ENCODE measurements at places on chromosomes 6 and 20.

- no peak for DNase-seq
Observed at GRCh38 chr20:11972478-11972877, 54.8 kb downstream of the BTBD3 start.

GRCh38 chr6:137815692-137816091 is 51.4 kb upstream of the TNFAIP3 start:
- DNase-seq = no peak

DNA sequence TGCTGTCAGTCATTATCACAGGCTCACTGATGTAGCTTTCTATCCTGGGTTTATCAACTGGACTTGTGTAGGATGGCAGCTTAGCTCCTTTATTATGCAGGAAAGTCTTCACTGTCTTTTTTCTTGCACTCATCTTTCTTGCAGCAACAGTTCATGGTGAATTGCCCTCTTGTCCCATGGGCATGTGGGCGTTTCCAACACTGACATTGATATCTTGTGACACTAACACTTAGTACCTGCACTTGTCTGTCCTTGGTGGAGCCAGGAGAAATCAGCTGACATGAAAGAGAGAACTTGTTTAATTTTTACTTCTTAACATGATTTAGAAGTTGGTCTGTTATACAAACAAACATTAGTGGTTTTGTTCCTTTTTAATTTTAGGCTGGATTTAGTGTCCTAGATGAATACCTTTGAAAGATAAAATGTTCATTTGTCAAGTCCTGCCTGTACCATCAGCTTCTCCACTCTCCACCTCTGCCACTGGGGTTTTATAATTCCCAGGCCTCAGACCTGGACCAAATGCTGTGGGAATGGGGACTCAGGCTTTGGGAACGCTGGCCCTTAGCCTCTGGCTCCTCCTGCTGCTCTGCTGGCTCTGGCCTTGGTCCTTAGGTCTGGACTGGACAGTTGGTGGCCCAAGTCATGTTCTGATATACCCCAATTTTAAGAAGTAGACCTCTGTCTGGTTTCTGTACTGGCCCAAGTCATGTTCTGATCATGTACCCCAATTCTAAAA is 161.0 kb upstream of the LAMP5 start:
- DNase-seq = no peak

DNA sequence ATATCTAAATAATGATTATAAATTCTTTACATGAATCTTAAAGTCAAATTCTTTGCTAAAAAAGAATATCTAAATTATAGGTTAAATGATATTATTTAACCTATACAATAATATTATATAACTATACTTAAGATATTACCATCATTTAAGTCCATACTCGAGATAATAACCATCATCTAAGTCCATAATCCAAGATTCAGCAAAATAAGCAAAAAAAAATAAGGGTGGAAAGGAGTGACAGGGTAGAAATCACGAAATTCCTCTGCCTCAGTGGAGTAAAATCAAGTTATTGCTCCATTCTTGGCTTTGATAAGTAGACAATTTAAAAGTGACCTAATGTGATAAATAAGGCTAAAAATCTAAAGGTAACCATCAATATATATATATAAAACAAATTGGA is 9.7 kb downstream of the IL17A start:
- DNase-seq = no peak

DNA sequence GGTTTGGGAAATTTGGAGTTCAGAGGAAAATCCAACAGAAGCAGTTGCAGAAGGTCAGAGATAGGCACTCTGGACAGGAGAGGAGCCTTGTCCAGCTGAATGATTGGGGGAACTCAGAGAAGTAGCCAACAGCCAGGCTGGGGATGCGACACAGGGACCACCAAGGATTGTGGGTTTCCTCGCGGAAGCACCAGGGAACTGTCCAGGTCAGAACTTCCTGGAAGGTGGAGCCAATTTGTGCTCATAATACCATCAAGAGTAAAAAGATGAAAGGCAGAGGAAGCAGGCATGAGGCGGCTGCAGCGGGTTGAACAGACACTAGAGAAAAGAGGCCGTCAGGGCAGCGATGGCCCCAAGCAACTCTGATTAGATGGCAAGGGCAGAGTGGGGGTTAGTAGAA is 33.7 kb downstream of the MDFI start:
- no peak for DNase-seq

DNA sequence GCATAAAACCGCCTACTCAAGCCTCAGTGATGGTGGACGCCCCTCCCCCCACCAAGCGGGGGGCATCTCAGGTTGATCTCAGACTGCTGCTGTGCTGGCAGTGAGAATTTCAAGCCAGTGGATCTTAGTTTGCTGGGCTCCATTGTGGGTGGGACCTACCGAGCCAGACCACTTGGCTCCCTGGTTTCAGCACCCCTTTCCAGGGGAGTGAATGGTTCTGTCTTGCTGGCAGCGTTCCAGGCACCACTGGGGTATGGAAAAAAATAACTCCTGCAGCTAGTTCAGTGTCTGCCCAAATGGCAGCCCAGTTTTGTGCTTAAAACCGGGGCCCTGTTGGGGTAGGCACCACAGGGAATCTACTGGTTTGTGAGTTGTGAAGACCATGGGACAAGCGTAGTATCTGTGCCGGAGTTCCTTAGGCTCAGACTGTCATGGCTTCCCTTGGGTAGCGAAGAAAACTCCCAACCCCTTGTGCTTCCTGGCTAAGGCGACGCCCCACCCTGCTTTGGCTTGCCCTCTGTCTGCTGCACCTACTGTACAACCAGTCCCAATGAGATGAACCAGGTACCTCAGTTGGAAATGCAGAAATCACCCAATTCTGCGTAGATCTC is 1334.5 kb upstream of the ADGRB3 start:
- DNase-seq = no peak

DNA sequence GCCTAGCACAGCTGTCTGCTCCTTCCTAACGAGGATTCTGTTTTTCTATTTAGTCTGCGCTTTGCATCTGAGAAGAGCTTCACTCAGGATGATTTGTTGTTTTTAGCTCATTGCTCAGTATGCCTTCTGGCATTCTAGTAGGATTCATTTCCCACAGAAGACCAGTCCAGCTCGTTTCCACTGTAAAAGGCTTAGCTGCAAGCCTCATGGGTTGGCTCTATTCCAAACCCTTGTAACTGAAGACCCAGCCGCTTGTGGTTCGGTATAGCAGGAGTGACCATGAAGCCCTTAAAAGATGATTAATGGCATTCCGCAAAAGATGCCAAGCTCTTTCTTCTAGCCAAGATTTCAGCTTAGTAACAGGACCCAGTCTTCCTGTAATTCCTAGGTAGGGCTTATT is 7.2 kb downstream of the ADGRF1 start:
- DNase-seq = no peak

DNA sequence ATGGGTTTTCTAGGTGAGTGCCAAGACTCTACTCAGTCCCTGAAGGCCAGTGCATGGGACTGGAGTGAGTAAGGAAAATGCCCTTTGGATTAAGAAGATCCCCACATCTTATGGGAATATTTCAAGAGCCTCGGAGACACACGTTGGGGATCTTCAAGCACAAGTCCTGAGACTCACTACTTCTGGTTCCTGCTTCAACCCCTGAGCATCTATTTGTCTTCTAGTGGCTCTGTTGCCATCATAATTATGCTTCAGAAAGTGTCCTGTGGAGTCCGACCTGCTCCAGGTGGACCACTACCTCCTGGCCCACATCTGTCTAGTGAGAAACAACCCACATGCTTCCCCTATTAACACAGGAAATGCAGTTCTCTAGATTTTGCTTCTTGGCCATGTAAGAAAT is at the start of gene OR5V1:
Gene OR5V1 (minus strand): TSS at position 101 of the 400 bp plus-strand sequence. CDS start 12,670 bp downstream, outside the sequence.
- no peak for DNase-seq

- DNase-seq = no peak
Observed at GRCh38 chr20:36854348-36855240, 21.3 kb upstream of the TLDC2 start.

- DNase-seq = no peak
Observed at GRCh38 chr20:33893314-33893713, 82.2 kb downstream of the CHMP4B start.

- DNase-seq = no peak
Observed at GRCh38 chr6:133820208-133820607, 68.7 kb upstream of the TCF21 start.

GRCh38 chr6:63224179-63224578 is 12.9 kb downstream of the FKBP1C start:
- no peak for DNase-seq

GRCh38 chr6:123716506-123716905 is 79.8 kb upstream of the TRDN start:
- no peak for DNase-seq

- DNase-seq = no peak
Observed at GRCh38 chr6:146901940-146902816, 302.0 kb upstream of the STXBP5 start.

GRCh38 chr20:49646126-49646525 is 67.6 kb downstream of the B4GALT5 start:
- DNase-seq = no peak

DNA sequence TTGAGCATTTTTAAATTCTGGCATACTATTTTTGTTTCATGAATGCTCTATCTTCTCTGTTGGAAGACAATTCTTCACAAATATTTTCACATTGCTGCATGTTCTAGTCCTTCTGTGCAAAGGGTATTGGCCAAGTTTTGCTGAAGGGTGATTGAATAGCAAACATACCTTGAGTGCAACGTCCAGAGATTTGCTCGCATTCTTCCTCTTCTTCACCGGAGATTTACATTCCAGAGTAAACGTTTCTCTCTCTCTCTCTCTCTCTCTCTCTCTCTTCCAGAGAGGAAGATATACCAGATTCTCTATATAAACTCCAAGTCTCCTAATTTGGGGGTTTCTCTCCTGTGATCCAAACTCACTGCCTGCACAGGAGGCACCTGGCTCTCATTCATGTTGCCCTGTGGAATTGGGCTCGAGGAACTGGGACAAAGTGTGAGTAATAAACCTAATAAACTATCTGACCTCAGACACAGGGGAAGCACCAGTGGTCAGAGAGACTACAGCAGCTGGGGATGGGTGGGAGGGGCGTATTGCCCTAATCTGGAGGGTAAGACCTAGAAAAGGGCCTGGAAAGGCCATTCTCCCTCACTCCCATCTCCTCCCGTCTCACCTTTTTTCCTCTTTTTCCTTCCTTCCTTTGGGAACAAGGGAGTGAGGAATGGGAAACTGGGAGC is 1.1 kb upstream of the TREML1 start:
- DNase-seq = no peak

DNA sequence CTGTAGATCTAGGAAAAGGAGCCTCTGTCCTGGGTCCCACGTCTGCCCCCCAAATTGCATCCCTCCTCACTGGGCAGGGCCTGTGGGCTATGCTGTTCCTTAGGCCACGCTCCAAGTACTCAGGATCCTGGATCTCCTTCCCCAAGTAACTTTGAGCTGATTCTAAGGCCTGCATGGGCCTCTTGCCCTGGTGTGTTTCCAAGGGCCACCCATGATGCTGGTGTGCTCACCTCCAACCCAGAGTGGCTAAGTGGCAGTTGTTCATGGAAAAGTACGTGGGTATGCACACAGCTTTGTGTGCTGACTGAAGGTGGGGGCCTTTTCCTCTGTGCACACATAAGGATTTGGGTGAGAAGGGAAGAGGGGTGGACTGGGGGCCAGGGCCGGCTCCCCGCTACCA is 5.3 kb downstream of the GMPR start:
- no peak for DNase-seq

GRCh38 chr6:125116710-125117109 is 36.9 kb upstream of the TPD52L1 start:
- no peak for DNase-seq

- no peak for DNase-seq
Observed at GRCh38 chr6:112680091-112680490, 333.0 kb downstream of the RFPL4B start.

DNA sequence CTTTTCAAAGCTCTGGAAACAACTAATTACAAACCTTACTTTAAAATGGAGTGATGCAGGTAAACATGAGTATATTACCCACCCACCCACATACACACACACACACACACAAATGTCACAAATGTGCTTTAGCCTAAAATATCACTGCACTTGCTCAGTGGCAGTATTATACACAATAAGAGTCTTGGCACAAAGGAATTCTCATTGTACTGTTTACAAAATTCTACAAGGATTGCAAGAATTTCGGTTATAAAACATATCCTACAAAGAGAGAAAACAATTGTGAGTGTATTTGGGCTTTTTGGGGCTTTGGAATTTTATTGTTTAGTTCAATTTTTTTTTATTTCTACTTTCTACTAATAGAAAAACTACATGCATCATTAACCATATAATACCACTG is 113.2 kb upstream of the BEND6 start:
- DNase-seq = no peak

- DNase-seq = no peak
Observed at GRCh38 chr6:93932175-93932574, 512.8 kb upstream of the EPHA7 start.

GRCh38 chr6:112040956-112041355 is 12.9 kb upstream of the CCN6 start:
- no peak for DNase-seq

DNA sequence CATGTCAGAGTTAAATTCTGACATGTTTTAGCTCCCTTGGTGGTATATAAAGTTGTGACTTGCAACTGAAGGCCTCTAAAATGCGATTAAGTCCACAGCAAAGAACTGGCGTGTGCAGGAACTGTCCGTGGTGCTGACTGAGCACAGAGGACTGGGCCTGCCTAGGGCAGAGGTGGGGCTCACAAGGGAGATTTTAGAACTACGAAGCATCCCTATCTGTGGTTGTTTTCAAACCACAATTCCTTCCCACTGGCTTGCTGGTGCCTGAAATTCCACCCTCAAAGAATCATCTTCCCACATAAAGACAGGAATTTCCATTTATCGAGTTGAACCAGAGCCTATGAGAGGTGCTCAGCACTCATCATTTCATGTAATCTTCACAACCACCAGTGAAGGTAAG is 30.1 kb downstream of the RIMS4 start:
- DNase-seq = no peak

GRCh38 chr20:62651285-62652021 is 9.2 kb downstream of the SLCO4A1 start:
- peak; percentile 41 for DNase-seq

GRCh38 chr6:142883011-142883410 is 62.0 kb downstream of the HIVEP2 start:
- no peak for DNase-seq

DNA sequence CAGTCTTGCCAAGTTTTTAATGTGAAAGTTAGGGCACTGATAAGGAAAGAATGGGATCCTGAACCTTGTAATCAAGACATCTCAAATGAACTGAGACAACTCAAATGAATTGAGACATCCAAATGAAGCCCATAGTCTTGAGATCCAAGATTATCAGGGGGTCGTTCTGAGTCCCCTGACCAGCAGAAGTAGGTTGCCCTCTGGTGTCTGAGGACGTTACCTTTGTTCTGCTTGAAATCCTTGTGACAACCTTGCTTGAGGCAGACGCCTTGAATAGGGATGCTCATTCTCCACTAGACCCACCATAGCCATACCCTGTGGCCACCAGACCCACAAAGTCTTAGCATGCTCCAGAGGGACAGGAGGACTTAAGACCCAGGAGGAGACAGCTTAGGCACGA is 37.7 kb downstream of the ZBTB9 start:
- DNase-seq = no peak

DNA sequence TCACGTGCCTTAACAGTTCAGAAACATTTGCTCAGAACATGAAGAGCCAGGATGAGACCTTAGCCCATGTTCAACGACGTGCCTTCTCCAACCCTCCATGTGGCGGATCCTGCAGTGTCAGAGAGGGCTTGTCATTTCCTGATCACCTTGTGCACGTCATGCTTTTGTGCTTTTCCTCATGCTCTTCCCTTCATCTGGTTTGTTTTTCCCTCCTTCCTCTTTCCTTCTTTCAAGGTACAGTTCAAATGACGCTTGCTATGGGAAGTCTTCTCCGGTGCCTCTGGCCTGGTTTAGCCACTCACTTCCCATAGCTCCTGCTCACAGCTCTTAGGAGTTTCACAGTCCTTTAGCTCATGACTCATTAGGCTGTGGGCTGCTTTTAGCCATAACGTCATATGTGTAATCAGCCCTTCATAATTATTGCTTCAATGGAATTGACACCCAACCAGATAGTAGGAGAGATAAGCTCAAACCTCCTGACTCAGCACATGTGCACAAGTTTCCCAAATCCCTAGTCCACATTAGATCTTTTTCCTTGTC is 102.7 kb upstream of the CNKSR3 start:
- no peak for DNase-seq
